ENCODE measurements at places on chromosomes 11 and 22.

DNA sequence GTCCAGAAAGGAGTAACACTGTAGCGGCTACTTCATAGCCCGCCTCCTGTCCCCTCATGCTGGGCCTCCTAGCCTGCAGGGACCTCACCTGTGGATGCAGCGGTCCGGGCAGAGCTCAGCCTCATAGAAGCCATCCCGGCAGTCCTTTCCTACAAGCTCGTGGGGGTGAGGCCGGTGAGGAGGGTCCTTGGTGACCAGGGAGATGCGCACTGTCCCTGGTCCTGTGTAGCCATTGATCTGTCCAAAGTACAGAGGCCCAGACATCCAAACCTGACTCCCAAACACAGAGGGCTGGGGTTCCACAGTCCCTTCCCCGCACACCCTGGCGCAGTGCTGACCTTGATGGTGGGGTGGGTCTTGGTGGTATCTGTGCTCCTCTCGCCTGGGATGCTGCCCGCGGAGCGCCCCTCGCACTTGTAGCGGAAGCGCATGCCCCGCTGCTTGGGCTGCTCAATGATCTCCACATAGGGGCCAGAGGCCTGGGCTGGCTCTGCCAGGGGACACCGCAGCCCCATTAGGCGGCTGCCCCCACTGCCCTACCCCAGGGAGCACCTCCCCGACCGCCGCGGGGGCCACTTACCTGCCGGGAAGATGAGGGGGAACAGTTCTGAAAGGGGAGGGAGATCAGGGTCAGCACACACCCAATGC is 993 bp downstream of the RELA start:
- DNase-seq: no peak

GRCh38 chr22:49983148-49984042 is 22.8 kb downstream of the PIM3 start:
- DNase-seq: no peak

GRCh38 chr11:72233056-72233772 is 8.6 kb downstream of the INPPL1 start:
- no peak for DNase-seq

DNA sequence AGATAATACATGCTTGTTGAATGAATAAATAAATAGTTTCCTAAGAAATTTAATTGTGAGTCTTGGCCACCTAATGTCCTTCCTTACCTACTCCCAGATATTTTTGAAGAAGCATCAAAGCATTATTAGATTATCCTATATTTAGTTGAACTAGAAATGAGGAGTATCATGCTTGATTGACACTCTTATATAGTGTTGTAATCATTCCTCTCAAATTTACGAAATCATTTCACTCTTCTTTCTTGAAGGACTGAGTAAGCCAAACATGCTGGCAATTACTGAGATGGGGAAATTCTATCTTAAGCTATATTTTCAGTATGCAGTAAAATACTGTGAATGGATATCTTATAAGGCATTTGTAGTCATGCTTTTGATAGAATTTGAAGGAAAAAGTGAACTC is 189.0 kb downstream of the LUZP2 start:
- DNase-seq: no peak

DNA sequence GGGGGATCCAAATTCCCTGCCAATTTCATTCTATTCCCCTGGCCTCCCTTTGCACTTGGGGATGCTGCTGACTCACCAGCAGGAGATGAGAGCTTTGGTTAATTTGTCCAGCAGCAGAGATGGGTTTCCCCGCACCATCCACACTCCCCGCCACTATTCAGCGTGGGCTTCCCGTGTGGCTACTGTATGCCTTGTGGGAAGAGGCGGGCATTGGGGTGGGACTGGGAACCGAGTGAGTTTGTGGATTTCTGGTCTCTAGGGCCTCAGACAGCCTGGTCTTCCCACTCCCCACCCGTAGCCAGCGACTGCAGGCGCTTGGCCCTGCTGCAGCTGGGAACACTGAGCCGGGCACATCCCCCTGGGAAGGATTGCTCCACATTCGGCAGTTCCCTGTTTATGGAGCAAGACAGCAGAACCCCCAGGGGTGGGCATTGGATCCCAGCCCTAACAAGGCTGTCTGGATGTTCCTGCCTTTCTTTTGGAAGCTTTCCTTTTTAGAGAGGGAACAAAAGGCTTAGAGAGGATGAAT is 23.4 kb downstream of the KIAA1671 start:
- DNase-seq: no peak

GRCh38 chr11:118838905-118839553 is 44.7 kb upstream of the CXCR5 start:
- DNase-seq: no peak

GRCh38 chr11:127962416-127962815 is 624.9 kb downstream of the ETS1 start:
- DNase-seq: no peak

DNA sequence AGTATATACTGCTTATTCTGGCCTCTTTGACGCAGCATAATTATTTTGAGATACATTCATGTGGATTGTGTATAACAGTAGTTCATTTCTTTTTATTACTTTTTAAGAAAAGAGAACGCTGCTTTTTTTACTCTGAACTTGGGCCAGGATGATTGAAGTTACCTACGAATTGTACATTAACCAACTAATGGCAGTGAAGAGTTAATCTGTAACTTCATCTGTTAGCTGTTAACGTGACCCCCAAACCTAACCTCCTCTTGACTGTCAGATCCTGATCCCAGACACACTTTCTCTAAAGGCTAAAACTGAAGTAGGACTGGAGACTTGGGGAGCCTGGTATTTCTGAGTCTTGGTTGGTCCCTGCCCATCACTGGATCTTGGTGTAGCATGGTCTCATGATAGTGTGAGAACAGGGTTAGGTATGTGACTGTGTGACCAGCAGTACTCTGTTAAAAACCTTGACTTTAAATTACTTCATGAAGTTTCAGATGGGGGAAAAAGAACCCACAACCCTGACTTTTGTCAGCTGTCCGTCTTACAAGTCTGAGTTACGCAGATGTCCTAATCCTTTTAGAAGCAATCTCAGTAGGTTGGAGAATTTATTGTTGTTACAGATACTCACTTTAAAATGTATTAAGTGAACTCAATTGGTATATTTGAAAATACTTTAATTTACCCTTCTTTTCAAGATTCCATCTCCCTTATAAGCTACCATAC is 39.4 kb downstream of the C22orf31 start:
- DNase-seq: no peak

GRCh38 chr11:17570034-17570433 is 23.0 kb downstream of the OTOG start:
- no peak for DNase-seq

DNA sequence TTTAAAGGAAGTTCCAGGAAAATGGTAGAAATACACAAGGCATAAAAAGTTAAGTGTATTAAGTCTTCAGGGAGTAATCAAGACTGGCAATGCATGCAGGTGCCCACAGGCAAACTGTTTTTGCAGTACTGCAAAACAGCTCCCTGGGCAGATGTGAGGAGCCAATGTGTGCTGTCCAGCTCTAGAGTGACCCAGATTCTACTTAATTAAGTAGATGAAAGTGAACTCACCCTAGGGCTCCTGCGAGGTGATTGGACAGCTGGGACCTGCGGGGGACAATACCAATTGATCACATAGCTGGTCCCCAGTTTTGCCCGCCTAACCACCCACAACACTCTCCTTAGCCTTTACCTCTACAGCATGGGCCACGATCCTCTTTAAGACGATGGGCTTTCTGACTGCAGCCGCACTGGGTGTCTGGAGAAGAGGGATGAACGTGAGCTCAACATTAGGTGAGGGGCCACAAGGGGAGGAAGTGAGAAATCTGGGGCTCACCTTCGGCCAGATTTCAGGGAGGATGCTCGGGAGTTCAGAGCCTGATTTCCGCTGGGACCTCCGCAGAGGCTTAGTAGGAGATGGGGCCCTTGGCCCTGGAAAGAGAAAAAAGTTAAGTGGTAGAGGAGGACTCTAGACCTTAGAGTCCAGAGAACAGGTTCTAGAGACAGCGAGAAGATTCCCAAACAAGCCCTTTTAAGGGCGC is 556 bp downstream of the CDCA5 start:
- DNase-seq: no peak

- DNase-seq: no peak
Observed at GRCh38 chr11:134393638-134394037, 18.4 kb downstream of the B3GAT1 start.

GRCh38 chr22:22327723-22328122 is 83.1 kb downstream of the VPREB1 start:
- DNase-seq: no peak

GRCh38 chr11:2790568-2790921 is 90.8 kb upstream of the KCNQ1OT1 start:
- no peak for DNase-seq

DNA sequence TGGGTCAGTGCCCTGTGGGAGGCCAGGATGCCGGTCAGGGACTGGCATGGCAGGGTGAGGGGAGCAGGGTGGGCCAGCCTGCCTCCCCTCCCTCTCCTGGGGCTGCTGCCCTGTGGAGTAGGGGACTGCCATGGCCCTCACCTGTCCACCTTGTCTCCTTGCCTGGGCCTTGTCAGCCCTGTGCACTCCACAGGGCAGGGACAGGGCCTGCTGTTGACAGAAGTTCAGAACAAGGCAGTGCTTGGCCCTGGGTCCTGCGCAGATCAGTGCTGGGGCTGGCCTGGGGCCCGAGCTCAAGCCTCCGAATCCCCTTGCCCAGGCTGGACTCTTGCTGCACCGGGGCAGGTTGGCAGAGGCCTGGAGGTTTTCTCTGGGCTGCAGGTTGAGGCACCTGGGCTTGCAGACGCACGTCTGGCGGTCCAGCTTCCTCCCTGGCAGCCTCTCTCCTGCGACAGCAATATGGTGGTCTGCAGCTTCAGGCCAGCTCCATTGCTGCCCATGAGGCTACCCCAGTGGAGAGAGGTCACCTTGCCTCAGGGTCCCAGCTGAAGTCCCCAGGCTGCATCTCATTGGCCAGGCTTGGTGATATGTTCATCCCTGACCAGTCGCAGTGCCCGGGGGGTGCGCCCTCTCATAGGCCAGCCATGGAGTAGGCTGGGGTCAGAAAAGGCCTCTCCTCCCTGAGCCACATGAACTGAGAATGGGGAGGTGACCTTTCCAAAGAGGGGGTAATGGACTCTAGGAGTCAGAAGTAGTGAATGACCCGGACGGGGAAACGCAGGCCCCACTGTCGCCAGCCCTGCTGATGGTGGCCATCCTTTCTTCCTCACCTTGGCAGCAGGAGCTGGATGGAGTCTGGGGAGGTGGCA is 21.5 kb upstream of the CHKA start:
- DNase-seq: peak; percentile 16

All from PC-9 (cell line).